ENCODE measurements at places on chromosomes 12 and 14.

DNA sequence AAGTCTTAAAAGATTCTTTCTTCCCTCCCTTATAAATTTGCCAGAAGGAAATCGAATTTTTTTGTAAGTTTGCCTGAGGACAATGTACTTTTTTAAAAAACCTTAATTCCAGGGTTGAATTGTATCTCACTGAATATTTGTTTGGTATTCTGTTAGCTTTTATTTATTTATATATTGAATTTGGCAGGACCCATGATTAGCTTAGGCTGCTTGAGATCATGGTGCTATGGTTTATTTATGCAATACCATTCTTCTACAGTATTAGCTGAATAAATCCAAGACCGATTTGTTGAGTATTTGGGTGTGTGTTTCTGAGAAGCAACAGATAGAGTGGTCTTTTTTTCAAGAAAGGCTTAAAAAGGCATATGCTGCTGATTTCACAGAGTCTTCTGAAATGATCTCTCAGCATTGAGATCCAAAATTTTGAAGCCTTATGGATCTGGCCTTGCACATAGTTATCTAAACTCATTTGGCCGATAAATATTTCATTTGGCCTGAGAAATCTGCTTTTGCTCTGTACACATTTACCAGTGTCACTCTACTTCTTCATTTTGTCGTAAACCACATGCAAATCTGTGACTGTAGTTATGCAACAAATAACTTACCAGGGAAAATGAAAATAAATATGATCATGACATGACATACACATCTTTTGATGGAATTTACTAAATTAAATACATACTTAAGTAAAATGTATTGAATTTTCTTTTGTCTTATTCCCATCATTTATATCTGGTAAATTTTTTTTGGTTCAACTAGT, 265.8 kb upstream of the FLRT2 start:
- no peak for DNase-seq

- DNase-seq, result no peak
These were observed 361.8 kb downstream of the C12orf50 start for GRCh38 chr12:87667378-87667777.

- DNase-seq, result no peak
These were observed 82.3 kb downstream of the PLEKHG3 start for GRCh38 chr14:64786296-64787149.

DNA sequence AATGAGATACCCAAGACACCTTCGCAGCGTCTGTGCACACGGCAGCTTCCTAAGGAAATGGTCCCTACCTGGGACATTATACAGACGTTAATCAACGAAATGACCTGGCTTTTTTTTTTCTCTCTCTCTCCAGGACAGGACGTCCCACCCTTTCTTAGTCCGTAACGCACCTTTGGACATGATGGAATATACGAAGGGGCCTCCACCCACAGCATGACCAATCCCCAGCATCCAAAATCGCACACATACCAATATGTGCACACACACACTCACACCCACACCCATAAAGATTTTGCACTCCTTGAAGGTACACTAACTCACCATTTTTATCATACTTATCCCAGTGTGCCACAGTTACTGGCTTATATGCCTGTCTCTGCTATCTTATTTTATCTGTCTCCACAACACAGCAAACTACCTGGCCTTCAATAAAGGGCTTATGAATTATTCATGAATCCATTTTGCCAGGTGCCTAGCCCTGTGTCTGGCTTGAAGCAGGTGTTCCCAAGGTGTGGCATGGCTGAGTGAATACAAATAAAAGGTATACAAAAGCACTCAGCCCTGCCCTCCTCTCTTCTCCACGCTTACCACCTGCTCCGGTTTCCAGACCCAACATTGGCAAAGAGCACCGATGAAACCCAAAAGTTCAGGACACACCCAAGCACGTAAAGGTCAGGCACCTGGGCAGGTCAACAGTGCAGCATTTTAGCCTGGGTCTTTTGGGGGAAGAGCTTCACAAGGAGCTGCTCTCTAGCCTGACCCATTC, 2.2 kb downstream of the SCNN1A start:
- DNase-seq, result no peak

- no peak for DNase-seq
These were observed 16.4 kb upstream of the CELA1 start for GRCh38 chr12:51362747-51363342.

DNA sequence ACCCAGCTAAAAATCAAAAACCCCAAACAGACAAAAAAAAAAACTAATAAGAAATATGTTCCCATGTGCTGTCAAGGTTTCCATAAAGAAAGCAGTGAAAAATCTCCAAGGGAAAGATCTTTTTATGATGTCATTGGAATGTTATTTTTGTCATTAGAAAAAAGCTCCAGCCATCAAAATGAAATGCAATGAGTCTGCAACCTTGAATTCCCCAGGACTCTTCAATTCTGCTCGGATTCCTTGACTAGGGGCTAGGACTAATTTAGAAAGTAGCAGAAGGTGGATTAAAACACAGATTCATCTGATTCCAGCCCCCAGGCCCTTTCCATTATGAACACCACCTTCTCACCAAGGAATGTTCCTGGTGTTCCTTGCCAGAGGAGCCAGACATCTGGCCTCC, 6.0 kb upstream of the PCNX1 start:
- no peak for DNase-seq

DNA sequence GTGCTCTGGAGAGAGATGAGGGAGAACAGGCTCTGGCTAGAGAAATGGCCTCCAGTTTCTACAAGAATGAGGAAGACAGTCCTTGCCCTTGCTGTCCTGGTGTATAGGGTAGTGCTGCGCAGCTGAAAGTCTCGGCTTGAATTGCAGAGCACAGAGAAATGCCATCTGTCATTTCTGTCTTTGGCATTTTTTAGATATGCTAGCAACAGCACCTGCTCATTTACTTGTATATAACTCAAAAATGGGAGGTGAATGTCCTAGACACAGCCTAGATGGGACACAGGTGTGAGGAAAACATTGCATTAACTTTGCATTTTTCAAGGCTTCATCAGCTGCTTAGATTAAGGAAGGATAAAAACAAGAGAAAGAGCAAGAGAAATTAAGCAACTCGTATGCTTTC, 35.8 kb downstream of the GPR19 start:
- no peak for DNase-seq

DNA sequence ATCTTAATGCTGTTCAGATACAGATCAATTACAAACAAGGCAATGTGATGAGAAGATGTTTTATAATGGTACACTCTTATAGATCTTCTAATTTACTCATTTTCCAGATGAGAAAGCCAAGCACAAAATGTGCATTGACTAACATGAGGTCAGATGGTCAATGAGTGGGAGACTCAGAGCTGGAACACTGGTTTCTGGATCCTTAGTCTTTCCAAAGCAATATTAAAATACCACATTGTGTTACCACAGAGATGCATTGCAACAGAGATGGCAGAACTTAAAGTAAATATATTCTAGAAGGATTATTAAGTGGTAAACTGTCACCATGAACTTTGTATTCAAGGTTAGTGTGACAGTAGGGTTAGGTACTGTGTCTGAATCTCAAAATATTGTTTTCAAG, 113.6 kb downstream of the SLC15A5 start:
- no peak for DNase-seq

- DNase-seq, result no peak
These were observed 65.1 kb downstream of the GALNT16 start for GRCh38 chr14:69325086-69325485.

DNA sequence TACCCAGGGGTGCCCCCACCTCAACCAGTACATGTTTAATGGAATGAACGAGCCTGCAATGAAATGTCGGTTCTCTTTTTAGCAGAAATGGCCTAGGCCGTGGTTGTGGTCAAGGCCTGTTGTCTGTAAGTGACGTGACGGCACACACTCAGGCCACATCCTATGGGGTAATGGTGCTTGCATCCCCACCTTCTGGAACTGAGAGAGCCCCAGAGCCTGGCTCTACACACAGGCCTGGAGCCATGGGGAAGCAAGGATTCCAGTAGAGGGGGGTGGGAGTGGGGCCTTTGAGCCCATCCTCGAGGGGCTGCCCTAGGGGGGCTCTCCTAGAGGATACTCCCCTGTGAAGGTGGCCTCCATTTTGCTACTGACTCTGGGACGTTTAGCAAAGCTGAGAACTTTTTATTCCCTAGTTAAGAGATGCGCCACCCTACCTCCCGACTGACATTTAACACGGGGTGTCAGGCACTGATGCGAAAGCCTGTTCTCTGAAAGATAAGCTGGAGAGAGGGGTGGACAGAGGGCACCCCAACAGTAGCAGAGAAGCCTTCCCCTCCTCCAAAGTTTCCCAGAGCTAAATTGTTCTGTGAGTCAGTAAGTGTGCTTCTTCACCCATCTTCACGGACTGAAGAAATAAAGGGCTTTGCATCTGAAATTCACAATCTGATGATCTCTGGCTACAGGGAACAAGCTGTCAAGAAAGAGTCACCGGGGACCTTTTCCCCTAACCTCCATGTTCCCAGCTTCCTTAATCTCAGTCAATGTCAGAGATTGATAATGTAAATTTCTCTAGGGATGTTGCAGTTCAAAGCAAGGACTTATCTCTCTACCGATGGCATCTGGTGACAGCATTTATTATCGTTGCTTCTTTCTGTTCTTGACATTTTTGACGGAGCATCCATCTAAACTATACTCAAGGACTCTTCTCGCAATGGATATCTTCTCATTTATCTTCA, 6.8 kb downstream of the RIN3 start:
- DNase-seq, result no peak

GRCh38 chr12:102479939-102480338, 424 bp downstream of the IGF1 start:
- DNase-seq, result no peak

- no peak for DNase-seq
These were observed 216.3 kb upstream of the GARIN6 start for GRCh38 chr12:99431203-99431602.

DNA sequence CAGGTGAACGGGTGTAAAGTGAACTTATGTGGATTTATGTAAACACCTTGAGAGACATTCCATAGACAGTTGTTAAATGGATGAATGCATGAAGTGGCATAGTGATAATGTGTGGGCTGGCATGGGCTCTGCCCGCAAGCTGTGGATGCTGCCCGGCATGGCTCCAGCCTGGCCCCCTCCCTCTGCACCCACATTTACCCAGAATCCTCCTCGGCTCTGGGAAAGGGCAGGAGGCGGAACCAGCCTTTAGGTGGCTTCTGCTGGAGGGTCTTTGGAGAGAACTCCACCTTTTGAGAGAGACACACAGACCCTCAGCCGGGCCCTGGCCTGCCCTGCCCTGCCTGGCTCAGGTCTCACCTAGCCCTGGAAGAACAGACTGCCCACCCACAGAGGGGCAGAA, 18.7 kb downstream of the RASAL1 start:
- no peak for DNase-seq

- DNase-seq, result no peak
These were observed 3.3 kb upstream of the SERPINA11 start for GRCh38 chr14:94455928-94456327.
